ENCODE measurements at places on chromosomes 5 and 9.
A peak's percentile ranks its signal among the peaks of the same experiment; 100 is the strongest.

DNA sequence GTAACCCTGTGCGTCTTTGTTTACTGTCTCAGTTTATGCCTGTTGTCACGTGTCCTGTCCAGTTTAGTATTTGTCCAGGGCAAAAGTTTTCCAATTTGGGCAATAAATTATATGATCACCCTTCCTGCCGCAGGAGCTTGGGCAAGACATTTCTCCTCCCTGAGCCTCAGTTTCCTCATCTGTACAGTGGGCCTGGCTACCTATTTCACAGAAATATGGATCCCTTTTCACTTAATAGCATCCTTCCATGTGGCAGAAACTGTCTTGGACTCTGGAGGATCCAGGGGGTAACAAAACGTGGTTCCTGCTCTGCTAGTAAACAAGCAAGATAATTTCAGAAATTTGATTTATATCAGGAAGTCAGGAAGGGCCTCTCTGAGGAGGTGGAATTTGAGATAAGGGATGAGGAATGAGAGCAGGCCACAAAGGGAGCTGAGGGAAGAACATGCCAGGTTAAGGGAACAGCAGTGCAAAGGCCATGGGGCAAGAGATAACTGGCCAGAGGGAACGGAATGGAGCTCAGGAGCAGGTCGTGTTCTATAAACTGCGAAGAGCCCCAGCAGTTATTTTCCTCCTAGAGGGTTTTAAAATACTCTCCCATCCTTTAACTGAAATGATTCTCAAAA is 15.1 kb upstream of the PPARGC1B start:
- DNase-seq = no peak

GRCh38 chr5:88940713-88941112 is 57.7 kb upstream of the MEF2C start:
- DNase-seq = peak; percentile 6

GRCh38 chr9:880725-881124 is 39.2 kb downstream of the DMRT1 start:
- DNase-seq = no peak

GRCh38 chr9:120625222-120625621 is 45.3 kb upstream of the CDK5RAP2 start:
- no peak for DNase-seq

GRCh38 chr5:175697846-175698245 is 40.0 kb downstream of the HRH2 start:
- DNase-seq = no peak

- DNase-seq = no peak
Observed at GRCh38 chr9:128884164-128884563, 2.2 kb downstream of the LRRC8A start.

DNA sequence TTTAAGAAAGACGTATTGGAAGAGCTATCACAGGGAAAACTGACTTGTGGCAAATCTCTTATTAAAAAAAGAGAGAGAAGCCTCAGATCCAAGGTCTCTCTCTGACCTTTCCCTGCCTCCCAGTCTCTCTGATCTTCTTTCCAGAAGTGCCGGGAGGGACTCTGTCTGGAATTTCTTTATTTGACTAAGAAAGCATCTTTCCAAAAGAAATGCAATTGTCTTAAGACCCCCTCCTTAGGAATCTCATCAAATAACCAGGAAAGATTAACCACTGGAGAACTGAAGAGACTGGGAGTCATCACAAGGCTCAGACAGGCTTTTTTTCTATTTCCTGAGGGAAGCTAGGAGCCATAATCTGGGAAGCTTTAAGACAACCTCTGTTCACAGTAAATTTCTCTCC is 4.6 kb downstream of the C1QTNF3 start:
- DNase-seq = no peak

DNA sequence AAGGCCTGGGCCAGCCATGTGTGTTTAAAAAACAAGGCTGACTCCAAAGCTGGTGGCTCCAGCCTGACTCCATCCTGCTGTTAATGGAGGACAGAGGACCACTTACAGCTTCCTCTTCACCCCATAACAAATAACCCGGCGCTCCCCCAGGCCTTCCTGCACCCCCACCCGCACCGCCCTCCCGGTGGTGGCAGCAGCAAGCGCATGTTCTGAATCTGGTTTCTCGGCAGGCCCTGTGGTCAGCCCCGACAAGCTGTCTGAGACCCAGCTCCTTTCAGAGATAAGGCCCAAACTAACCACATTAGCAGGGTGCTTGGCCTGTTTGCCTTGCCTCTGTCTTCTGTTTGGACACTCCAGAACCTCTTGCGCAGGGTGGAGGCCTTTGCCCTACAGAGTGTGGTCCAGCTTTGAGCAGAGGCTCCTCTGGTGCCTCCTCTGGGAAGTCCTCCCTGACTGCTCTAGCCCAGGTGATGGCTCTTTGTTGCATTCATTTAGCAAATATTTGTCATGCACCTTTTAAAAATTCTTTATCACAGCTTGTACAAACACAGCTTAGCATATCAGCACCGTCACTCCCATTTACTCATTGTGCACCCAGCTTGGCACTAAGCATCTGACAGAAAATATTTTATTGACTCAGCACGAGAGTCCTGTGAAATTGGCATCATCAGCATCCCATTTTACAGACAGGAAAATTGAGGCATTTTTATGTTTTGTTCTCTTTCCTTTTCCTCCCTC is 78.4 kb downstream of the NDFIP1 start:
- DNase-seq = no peak

- DNase-seq = no peak
Observed at GRCh38 chr9:134412298-134412711, 86.0 kb downstream of the RXRA start.

GRCh38 chr9:110130791-110131416 is 77.1 kb downstream of the C9orf152 start:
- no peak for DNase-seq

DNA sequence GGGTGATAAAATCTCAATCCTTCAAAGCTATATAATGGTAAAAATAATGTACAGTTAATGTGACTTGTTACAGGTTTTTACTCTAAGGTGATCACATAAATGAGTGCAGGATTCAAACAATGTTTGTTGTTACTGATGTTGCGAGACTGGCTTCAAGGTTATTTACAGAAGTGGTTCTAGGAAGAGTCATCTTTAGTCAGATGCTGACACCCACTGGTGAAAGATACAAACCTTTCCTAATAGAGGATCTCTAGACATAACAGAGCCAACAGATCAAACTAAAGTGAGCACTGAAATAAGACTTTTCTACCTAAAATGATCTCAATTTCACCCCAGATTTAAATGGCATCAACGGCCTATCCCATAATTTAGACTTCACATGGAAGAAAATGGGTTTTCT is 20.2 kb downstream of the ARSB start:
- DNase-seq = peak; percentile 48

- DNase-seq = no peak
Observed at GRCh38 chr9:105281272-105281671, 36.8 kb downstream of the SLC44A1 start.

- no peak for DNase-seq
Observed at GRCh38 chr9:14987858-14988257, 77.6 kb upstream of the FREM1 start.

DNA sequence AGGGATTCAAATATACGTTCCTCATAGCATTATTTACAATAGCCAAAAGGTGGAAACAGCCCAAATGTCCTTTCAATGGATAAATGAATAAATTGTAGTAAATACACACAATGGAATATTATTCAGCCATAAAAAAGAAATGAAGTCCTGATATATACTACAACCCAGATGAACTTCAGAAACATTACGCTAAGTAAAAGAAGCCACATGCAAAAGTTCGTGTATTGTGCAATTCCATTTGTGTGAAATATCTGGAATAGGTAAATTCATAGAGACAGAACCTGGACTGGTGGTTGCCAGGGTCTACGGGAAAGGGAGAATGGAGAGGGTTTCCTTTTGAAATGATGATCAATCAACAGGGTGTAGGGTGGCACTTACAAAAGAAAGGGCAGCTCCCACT is 12.5 kb upstream of the ARSI start:
- DNase-seq = no peak

DNA sequence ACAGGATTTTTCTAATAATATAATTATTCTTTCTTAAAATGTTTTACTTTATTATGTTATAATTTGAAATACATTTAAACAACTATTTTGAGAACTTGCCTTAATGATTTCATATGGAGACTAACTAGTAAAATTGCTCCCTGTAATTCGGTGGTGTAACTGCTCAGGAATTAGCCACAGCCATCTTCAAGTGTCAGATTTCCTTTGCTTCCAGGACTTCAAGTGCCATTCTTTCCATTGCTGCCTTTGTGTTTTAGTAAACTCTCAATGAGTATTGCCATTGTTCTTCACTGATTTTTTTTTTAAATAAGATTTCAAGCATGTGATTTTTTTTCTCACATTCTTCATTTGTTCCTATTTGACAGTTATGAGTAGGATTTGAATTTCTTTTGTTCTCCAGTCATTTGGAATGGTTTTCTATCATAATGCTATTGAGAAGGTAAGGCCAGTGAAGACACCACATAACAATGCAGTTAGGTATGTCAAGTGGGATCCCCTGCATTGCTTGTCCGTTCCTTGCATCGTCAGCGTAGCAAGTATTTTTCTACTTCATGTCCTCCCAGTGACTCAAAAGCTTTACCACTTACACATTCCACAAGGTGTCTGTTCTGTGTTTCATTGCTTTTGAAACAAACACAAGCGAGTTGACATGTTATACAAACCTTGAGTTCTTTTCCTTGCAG is 83.7 kb downstream of the LNPEP start:
- DNase-seq = no peak

DNA sequence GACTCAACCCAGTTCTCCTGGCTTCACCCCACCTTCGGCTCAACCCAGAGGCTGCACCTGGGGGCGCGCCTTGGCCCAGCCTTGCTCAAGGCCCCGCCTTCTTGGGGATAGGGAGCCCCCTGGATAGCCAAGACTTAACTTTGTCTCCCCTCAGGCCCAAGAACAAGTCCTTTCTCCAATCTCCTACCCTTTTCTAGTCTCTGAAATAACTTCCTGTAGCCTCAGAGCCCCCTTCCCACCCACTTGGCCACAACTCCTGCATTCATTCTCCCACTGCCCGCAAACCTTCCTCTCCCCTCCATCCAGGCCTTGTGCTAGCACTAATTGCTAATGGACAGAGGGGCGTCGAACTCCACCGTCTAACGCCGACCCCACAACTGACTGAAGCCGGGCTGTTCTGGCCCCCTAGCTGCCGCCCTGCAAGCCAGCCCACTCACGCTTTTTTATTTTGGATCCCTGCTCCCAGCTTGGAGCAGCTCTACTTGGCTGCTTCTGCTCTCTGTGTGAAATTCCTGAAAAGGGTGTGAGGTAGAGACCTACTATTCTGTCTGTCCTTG is 579 bp upstream of the ASTN2 start:
- DNase-seq = no peak

DNA sequence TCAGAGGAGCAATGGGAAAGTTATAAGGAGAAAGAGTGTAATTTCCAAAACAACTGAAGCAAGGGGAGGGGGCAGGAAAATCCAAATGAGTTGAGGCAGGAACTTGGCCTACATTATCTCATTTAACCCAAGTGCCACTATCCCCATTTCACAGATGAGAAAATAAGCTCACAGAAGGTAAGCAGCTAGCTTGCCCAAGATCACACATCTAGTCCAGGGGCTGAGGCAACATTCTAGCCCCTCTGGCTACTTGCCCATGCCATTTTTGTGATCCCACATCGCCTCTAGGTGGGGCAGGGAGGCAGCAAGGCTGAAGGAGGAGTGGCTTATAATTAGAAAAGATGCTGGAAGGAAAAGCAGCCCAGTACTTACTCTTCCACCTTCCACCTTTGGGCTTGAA is 2.6 kb upstream of the PSIP1 start:
- DNase-seq = no peak

DNA sequence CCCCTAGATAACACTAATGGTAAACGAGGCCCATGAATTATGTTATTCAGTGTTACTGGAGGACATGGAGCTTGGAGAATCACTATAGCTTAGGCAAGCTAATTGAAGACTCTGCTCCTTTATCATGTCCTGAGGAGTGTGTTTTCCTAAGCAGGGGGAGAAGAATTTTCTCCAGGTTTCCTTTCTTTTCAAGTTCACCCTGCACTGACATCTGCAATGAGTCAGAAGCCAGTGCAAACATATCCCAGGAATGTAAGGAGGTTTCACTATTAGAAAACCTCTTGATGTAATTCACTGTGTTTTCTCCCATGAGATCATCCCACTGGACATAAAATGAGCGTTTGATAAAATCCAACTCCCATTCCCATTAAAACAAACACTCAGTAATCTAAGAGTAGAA is 75.6 kb downstream of the DMRT2 start:
- DNase-seq = no peak

- no peak for DNase-seq
Observed at GRCh38 chr9:114343471-114344187, 14.0 kb downstream of the ORM2 start.

DNA sequence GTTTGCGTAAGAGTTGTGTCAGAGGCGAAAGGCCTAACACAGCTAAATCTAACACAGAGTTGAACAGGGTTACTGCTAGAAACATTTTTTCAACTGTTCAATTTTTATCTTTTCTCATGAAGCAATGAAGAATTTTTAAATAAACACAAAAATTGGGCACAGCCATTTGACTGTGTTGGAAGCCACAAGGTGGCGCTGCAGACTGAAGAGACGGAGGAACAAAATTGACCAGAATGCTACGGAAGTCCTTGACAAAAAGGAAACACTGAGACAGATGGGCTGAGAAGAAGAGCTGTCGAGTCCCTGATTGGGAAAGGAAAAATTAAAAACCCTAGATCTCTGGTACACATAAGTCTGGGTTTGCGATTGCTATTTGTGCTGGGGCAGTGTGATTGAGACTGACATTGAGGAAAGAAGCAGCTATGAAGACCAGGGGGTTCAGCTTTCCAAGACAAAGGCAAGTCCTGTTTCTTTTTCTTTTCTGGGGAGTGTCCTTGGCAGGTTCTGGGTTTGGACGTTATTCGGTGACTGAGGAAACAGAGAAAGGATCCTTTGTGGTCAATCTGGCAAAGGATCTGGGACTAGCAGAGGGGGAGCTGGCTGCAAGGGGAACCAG is at the start of gene PCDHB9:
TSS of gene PCDHB9 (plus strand) at position 265 of the 616 bp plus-strand sequence. CDS start at position 423, 158 bp downstream.
- peak; percentile 6 for DNase-seq

- DNase-seq = peak; percentile 35
Observed at GRCh38 chr5:163727028-163727427, 221.6 kb downstream of the MAT2B start.

GRCh38 chr9:114580609-114581193 is 6.9 kb upstream of the ATP6V1G1 start:
- DNase-seq = no peak

DNA sequence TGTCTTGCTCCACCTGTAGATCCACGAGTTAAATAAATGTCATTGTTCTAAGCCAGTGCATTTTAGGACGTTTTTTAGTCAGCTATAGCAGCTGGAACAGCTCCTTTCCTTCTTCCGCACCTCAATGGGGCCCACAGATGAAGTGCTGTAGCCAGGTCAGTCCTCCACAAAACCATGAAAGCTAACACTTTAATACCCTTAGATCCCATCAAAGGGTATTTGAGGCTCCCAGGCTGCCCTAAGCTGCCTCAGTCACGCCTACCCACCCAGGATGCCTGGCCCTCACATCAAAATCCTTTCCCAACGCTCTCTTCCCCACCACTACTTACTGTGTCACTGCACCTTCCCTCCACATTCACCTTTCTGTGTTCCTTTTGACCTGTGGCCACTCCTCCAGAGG is 44.1 kb upstream of the ACO1 start:
- no peak for DNase-seq

DNA sequence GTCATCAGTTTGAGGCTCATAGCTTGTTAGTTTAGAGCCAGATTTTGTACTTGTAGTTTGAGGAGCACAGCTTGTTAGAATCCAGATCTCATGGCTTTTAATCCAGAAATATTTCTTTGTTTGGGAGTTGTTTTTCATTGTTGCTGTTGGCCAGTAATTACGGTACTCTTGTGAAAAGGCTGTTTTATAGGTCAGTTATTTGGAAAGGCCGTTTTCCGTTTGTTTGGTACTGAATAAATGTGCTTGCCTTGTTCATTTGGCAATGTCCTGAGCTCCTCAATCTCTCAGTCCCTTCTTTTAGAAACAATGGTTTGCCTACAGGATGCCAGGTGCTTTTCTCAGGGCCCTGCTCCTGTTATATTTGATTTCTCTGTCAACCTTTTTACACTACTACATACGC is 4.5 kb upstream of the MOB3B start:
- DNase-seq = no peak

All from naive B cell (primary cell).